ENCODE measurements at places on chromosomes 16 and 17.

- no peak overlapping the region for H3K4me3 ChIP-seq
- H3K36me3 ChIP-seq, result peaks cover 7% of the 10 kb centered on the region
- H3K27ac ChIP-seq, result no peak overlapping the region
- no peak for DNase-seq
- no peaks in the 10 kb centered on the region for H3K27me3 ChIP-seq
These were observed 11.0 kb upstream of the C16orf74 start for GRCh38 chr16:85761861-85762260.

DNA sequence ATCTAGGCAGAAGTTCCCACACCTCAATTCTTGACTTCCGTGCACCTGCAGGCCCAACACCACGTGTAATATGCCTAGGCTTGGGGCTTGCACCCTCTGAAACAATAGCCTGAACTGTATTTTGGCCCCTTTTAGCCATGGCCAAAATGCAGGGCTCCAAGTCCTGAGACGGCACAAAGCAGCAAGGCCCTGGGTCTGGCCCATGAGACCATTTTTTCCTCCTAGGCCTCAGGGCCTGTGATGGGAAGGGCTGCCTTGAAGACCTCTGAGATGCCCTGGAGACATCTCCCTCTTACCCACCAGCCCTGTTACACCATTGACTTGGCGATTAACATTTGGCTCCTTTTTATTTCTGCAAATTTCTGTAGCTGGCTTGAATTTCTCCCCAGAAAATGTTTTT is 238.6 kb downstream of the CDH13 start:
- H3K27ac ChIP-seq, result no peak overlapping the region
- no peak for DNase-seq
- H3K4me3 ChIP-seq, result no peak overlapping the region

- DNase-seq, result no peak
- no peak overlapping the region for H3K4me3 ChIP-seq
- no peaks in the 10 kb centered on the region for H3K4me1 ChIP-seq
- no peak overlapping the region for H3K27ac ChIP-seq
- no peaks in the 10 kb centered on the region for H3K27me3 ChIP-seq
These were observed 69.3 kb downstream of the WWP2 start for GRCh38 chr16:69831212-69832123.

GRCh38 chr16:2828521-2828840 is 1.6 kb upstream of the ZG16B start:
- H3K4me3 ChIP-seq, result no peak overlapping the region
- no peak for DNase-seq
- no peaks in the 10 kb centered on the region for H3K36me3 ChIP-seq
- no peaks in the 10 kb centered on the region for H3K4me1 ChIP-seq

GRCh38 chr17:65261152-65261551 is 124.0 kb downstream of the RGS9 start:
- H3K4me1 ChIP-seq, result peaks cover 5% of the 10 kb centered on the region
- no peak overlapping the region for H3K27ac ChIP-seq
- peaks cover 13% of the 10 kb centered on the region for H3K27me3 ChIP-seq
- H3K36me3 ChIP-seq, result no peaks in the 10 kb centered on the region
- no peak for DNase-seq

DNA sequence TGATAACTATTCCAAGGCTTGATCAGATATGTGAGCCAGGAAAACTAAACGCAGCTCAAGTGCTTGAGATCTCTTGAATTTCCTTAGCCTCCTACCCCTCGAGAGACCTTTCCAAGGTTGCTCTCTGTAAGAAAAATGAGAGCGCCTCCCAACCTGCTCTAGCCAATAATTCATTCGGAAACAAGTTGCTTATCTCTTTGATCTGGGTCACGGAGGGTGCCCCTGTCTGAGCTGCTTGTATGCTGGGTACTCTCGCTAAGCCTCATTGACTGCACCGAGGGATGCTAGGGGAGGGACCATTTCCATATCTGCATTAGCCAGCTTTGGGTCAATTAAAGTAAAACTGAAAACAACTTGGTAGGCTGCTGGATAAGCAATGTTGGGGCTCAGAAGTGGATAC is 70.1 kb upstream of the SHISA6 start:
- no peak overlapping the region for H3K27ac ChIP-seq
- H3K4me3 ChIP-seq, result no peak overlapping the region
- no peaks in the 10 kb centered on the region for H3K4me1 ChIP-seq
- no peak for DNase-seq
- no peaks in the 10 kb centered on the region for H3K27me3 ChIP-seq

DNA sequence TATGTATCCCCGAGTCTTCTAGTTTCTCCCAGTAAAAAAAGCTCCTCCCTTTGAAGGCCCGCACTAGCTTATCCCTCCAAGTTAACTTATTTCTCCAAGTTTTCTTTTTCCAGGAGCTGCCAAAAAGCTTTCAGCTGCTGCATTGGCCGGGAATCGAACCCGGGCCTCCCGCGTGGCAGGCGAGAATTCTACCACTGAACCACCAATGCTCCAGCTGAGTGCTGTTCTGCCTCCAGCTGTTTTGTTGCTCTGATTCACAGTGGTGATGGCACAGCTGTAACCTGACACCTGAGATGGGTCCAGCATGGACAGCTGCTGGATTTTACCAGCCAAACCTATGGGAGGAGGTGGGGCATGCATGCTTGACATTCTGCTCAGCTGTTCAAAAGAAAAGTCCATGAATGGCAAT is 22.1 kb downstream of the VAC14 start:
- DNase-seq, result peak; percentile 89
- H3K27me3 ChIP-seq, result no peaks in the 10 kb centered on the region
- H3K27ac ChIP-seq, result peak overlapping the region; percentile 86
- peaks cover 15% of the 10 kb centered on the region for H3K4me1 ChIP-seq
